ENCODE measurements at places on chromosomes 12 and 14.

- DNase-seq = no peak
Measured at GRCh38 chr12:49451468-49452259, 84.4 kb downstream of the SPATS2 start.

DNA sequence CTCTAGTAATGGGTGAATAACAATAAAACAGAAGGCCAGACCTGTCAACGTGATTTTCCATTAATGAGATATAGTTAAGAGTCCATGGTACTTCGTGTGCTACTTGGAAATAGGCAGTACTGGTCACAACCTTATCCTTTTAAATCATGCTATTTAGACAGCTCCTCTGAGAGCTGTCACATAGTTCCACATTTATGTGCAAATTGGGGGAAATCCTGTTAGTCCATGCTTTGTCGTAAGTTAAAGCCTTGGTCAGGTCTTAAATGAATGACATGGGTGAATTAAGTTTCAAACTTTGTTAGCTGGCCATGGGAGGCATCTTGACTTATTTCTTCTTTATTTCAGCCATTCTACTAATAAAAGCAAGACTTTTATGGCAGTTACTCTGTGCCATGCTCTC, 11.9 kb upstream of the BHLHE41 start:
- DNase-seq = no peak

- no peak for DNase-seq
Measured at GRCh38 chr14:104705340-104706047, 16.1 kb downstream of the INF2 start.

GRCh38 chr12:50765095-50765911, 1.4 kb downstream of the ATF1 start:
- DNase-seq = peak; percentile 20

GRCh38 chr14:39988939-39989338, 556.7 kb upstream of the FBXO33 start:
- no peak for DNase-seq

DNA sequence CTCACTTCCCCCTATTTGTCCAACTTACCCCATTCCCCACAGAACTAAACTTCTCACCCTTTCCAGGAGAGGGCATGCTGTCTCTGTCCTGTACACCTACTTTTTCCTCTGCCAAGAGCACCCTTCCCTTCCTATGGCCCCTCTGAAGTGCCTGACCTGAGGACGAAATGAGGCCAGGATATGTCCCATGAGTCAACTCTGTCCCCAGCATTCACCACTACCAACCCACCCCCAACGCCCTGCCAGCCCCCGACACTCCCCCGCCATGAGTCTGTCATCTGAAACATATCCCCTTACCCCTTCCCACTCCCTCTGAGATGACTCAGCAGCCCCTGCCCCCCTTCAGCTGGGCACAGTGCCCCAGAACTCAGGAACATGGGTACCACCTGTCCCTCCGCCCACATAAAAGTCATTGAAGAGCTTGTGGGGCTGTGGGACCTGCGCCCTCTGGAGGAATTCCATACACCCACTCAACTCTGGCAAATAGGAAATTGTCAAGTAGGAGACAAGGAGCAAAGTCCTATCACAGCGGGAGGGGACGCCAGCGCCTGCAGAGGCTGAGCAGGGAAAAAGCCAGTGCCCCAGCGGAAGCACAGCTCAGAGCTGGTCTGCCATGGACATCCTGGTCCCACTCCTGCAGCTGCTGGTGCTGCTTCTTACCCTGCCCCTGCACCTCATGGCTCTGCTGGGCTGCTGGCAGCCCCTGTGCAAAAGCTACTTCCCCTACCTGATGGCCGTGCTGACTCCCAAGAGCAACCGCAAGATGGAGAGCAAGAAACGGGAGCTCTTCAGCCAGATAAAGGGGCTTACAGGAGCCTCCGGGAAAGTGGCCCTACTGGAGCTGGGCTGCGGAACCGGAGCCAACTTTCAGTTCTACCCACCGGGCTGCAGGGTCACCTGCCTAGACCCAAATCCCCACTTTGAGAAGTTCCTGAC, 26.3 kb downstream of the ITGA7 start:
- DNase-seq = peak; percentile 69

GRCh38 chr12:21694660-21695059, 37.0 kb upstream of the LDHB start:
- no peak for DNase-seq

- DNase-seq = peak; percentile 52
Measured at GRCh38 chr12:55619354-55620138, 17.1 kb upstream of the OR10P1 start.

GRCh38 chr12:119301379-119301778, 33.1 kb upstream of the CCDC60 start:
- DNase-seq = no peak

DNA sequence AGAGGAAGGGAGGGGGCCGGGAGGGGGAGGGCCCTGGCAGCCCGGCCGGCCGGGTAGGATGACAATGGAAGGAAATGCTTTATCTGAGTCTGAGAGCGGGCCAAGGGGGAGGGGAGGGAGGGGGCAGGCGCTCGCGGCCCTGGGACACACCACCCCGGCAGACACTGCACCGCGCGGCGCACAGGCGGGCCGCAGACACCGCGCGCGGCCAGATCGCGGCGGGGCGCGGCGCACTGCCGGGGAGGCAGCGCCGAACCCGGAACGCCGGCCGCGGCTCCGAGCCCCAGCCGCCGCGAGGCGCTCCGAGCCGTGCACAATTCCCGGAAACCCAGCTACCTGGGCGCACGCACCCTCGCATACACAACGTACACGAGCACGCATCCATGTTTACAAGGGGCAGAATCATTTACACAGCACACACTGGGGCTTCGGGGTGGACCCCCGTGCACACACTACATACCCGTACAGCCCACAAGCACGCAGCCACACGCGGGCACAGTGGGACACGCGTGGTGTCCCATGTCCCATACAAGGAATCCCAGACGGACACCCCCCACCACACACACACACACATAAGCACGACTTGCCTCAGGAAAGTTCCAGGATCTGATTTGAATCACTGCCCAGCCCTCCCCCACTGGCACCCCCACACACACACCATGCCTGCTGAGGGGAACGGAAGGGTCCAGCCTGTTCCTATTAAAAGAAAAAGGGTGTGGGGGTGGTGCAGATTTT, at the start of gene HDAC7:
TSS of gene HDAC7 (minus strand) at position 8 of the 735 bp plus-strand sequence. CDS start 118 bp downstream, outside the sequence.
- peak; percentile 77 for DNase-seq

DNA sequence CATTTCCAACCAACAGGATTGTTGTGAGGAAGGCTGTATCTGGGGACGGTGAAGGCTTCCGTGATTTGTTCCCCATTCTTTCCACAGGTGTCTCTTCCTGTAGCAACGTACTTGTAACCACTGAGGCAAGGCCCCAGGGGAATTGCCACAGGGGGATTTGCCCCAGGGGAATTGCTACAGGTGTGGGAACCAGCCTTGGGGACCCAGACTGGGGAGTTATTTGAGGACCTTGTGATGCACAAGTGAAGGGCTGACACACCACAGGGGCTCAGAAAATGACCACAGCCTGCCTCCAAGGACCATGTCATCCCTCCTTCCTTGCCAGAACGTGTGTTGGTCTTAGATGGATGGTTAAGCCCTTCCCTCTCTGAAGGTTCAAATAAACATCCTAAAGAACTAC, 131.4 kb upstream of the RGS6 start:
- no peak for DNase-seq

DNA sequence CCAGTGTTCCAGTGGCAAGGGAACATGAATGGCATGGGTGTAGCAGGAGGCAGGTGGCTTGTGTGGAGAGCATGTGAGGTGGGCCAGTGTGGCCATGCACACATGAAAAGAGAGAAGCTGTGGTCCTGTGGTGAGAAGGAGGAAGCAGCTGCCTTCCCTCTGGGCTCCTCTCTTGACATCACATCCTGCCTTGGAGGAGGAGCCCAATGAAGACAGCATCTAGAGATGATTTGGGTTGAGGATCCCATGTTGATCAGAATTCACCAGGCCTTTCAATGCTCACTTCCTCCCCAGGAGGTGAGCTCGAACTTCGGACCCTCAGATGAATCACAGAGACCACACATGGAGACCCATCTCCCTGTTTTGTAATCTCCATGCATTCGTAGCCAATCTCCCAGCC, 82.6 kb downstream of the LRRC74A start:
- DNase-seq = no peak

DNA sequence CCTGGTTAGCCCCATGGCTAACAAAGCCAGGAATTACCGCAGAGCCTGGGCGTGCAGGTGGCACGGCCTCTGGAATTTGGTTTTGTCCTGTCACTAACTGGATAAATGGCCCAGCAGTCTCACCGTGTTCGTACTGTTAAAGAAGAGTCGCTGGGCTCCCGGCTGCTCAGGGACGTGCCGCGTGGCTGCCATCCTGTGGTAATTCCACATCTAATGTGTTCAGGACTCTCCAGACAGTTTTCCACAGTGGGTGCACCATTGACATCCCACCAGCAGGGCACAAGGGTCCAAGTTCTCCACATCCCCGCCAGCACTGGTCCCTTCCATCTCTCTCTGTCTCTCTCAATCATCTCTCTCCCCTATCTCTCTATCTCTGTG, 19.6 kb downstream of the NOC4L start:
- DNase-seq = peak; percentile 36

- peak; percentile 89 for DNase-seq
Measured at GRCh38 chr14:24195186-24196070, at the start of gene TM9SF1. TSS of gene TM9SF1 (minus strand) at chr14:24195441. CDS start at chr14:24195019, 422 bp downstream.

GRCh38 chr12:10131111-10131690, 1.2 kb upstream of the CLEC7A start:
- DNase-seq = no peak

- DNase-seq = no peak
Measured at GRCh38 chr12:6691473-6691872, 2.3 kb upstream of the ZNF384 start.

- DNase-seq = peak; percentile 62
Measured at GRCh38 chr14:90844321-90844720, 28.1 kb upstream of the TTC7B start.

DNA sequence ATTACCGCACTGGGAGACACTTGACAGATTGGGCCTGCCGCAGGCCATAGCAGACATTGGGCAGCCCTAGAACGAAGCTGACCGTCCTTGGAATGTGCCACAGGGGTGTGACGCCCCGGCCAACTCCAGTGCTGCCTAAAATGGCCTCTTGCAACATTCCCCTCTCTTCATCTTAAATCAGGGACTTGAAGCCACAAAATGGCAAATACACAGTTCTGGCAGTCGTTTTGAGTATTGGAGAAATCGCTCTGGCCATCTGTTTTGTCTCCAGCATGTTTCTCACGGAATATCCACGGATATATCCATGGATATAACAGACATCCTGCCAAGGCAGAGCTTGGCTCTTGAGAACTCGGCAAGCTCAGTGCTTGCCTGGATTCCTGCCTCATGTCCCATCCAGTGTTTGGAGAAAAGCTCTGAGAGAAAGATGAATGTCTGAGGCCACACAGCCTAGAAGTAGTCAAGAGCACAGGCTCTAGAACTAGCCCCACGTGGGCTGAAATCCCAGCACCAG, 158.4 kb downstream of the CHST11 start:
- DNase-seq = no peak

DNA sequence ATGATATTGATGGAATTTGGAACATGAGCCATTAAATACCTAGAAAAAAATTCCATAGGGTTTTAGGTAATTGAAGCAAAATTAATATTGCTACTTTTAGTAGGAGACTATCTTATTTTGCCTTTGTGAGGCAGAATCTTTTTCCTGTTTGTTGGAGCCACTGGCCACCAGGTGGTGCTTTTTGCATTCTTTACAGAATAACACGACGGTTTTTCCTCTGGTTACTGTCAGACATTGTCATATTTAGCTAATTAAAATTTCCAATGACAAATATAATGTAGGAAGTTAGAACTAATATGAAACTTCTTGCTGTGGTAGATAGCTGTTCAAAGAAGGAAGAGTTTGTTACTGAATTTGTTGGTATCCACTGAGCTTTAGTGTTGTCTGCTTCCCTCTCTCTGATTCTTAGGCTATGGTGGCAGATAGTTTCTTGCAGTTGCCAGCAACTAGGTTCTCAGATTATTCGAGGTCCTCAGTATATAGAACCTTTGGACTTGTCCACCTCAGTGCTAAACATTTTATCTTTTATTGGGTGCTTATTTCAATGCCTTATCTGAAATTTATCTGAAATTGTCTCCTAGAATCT, 25.7 kb downstream of the RAB21 start:
- peak; percentile 32 for DNase-seq

GRCh38 chr12:1630133-1630826, 1.2 kb downstream of the WNT5B start:
- no peak for DNase-seq

DNA sequence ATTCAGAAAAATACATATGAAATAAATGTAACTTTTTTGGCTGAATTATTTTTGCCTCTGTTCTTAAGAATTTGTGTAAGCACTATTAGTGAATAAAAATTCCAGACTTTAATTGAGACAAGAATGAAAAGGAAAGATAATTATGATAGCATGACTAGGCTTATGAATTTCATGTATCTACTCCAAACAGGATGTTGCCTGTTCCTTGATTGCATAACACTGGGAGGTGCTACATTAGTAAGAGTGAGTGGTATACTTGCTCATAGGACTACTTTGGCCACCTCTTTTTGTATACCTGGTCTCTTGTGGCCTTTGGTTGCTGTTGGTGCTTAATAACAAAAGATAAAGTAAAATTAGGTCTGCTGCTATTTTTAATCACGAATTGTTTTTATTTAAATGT, 112.8 kb downstream of the NAV3 start:
- DNase-seq = no peak

DNA sequence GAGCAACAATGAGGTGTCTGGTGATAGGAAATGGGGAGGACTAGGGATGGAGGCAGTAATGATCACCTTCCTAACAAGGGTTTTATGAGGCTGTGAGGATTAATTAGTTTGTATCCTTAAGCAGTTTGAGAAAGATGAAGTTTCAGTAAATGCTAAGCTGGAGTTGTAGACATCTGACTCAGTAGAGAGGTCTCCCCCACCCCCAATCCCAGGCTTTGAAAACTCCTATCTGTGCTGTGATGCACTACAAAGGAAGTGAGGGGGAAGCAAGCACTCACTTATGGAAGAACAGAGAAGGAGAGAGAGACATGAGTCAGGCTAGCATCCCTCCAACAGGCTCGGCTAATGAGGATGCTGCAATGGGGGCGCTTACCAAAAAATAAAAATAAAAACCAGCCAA, 5.5 kb upstream of the BCL11B start:
- DNase-seq = no peak

GRCh38 chr12:49292729-49293055, 2.3 kb upstream of the PRPH start:
- DNase-seq = peak; percentile 31

GRCh38 chr14:96888158-96888557, 91.0 kb downstream of the VRK1 start:
- no peak for DNase-seq

- no peak for DNase-seq
Measured at GRCh38 chr14:75859746-75860145, 122.0 kb downstream of the TGFB3 start.

GRCh38 chr12:105864901-105865300, 273.9 kb downstream of the NUAK1 start:
- no peak for DNase-seq

DNA sequence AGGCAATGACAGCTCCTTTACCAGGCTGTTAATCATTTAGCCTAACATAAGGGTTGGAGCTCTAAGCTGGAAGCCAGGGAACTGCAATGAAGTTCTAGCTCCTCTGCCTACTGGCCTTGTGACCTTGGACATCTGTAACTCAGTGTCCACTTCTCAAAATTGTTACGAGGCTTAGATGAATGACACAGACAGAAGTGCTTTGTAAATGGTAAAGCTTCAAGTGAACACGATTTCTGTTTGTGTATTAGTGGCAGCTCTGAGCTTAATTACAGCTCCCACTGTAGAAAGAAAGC, 122.8 kb downstream of the EML1 start:
- DNase-seq = no peak

- DNase-seq = no peak
Measured at GRCh38 chr14:97946240-97946639, 1149.1 kb downstream of the VRK1 start.
